ENCODE measurements at places on chromosomes 6 and 20. TPM values are rescaled to one million over a fixed set of nuclear protein-coding genes. Genes with fewer than 3 reads are reported as not detected.

GRCh38 chr6:99017150-99017549 is 69.4 kb upstream of the FBXL4 start:
- no peak overlapping the region for H3K4me3 ChIP-seq
- no peak for DNase-seq
- H3K4me1 ChIP-seq, result no peaks in the 10 kb centered on the region

GRCh38 chr6:46189726-46190125 is 18.9 kb upstream of the ENPP5 start:
- H3K27ac ChIP-seq, result no peak overlapping the region
- H3K4me3 ChIP-seq, result no peak overlapping the region
- no peak for DNase-seq
- H3K27me3 ChIP-seq, result no peaks in the 10 kb centered on the region
- H3K4me1 ChIP-seq, result no peaks in the 10 kb centered on the region

- H3K4me3 ChIP-seq, result peak overlapping the region; percentile 96
- peak; percentile 91 for DNase-seq
- H3K4me1 ChIP-seq, result peaks cover 4% of the 10 kb centered on the region
- no peaks in the 10 kb centered on the region for H3K36me3 ChIP-seq
- peak overlapping the region; percentile 92 for H3K27ac ChIP-seq
- H3K27me3 ChIP-seq, result no peaks in the 10 kb centered on the region
Measured at GRCh38 chr6:157379656-157380457, 1.1 kb upstream of the ZDHHC14 start.

DNA sequence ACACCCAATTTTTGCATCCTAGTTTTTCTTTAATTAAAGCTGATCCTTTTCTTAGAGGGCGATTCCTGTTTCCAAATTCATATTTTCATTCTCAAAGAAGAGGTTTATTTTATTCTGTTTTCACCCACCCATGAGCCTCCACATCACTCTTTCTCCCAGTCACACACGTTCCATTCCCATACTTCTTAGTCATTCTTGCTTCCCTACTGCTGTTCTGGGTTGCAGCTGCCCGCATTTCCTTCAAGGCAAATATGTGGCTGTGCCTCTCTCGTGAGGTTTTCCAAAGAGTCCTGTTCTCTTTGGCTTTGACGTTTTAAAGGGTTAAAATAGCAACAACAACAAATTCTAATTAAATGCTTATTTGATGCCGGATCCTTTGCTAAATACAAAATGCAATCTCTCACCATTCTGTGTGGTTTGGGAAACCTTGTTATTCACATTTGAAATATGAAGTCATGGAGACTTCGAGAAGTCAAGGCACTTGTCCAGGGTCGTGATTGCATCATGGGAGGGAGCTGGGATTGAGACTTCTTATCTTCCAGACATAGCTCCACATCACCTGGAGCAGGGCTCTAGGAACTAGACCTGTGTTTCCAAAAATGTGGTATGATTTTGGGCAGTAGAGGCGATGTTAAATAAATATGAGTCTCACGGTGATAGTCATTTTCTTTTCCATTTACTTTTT is 126.6 kb downstream of the DOK5 start:
- no peak overlapping the region for H3K4me3 ChIP-seq
- H3K4me1 ChIP-seq, result no peaks in the 10 kb centered on the region
- H3K27me3 ChIP-seq, result no peaks in the 10 kb centered on the region
- H3K27ac ChIP-seq, result no peak overlapping the region
- no peak for DNase-seq

GRCh38 chr6:119442776-119443184 is 93.2 kb upstream of the MAN1A1 start:
- no peaks in the 10 kb centered on the region for H3K27me3 ChIP-seq
- H3K4me1 ChIP-seq, result peaks cover 5% of the 10 kb centered on the region
- DNase-seq, result peak; percentile 39
- no peak overlapping the region for H3K27ac ChIP-seq
- no peak overlapping the region for H3K4me3 ChIP-seq

GRCh38 chr20:63005862-63006539 is 763 bp downstream of the BHLHE23 start:
- H3K36me3 ChIP-seq, result no peaks in the 10 kb centered on the region
- peak overlapping the region; percentile 3 for H3K4me3 ChIP-seq
- no peak for DNase-seq
- H3K4me1 ChIP-seq, result peaks cover 28% of the 10 kb centered on the region
- H3K27ac ChIP-seq, result no peak overlapping the region
- H3K27me3 ChIP-seq, result peaks cover 89% of the 10 kb centered on the region

GRCh38 chr6:130632277-130632676 is 194.9 kb upstream of the SMLR1 start:
- H3K4me1 ChIP-seq, result no peaks in the 10 kb centered on the region
- DNase-seq, result no peak
- H3K27me3 ChIP-seq, result no peaks in the 10 kb centered on the region
- no peak overlapping the region for H3K4me3 ChIP-seq
- no peak overlapping the region for H3K27ac ChIP-seq

GRCh38 chr20:689348-689747 is 13.7 kb upstream of the SCRT2 start:
- H3K27ac ChIP-seq, result no peak overlapping the region
- H3K4me1 ChIP-seq, result no peaks in the 10 kb centered on the region
- no peak for DNase-seq
- H3K4me3 ChIP-seq, result no peak overlapping the region
- H3K27me3 ChIP-seq, result no peaks in the 10 kb centered on the region

- no peak overlapping the region for H3K27ac ChIP-seq
- no peaks in the 10 kb centered on the region for H3K4me1 ChIP-seq
- no peak overlapping the region for H3K4me3 ChIP-seq
- H3K36me3 ChIP-seq, result no peaks in the 10 kb centered on the region
- no peak for DNase-seq
Measured at GRCh38 chr6:90701146-90701781, 114.4 kb upstream of the MAP3K7 start.

GRCh38 chr6:29147074-29147473 is 23.6 kb upstream of the OR2J2 start:
- no peak overlapping the region for H3K27ac ChIP-seq
- no peak overlapping the region for H3K4me3 ChIP-seq
- H3K4me1 ChIP-seq, result no peaks in the 10 kb centered on the region
- H3K27me3 ChIP-seq, result no peaks in the 10 kb centered on the region
- no peak for DNase-seq

DNA sequence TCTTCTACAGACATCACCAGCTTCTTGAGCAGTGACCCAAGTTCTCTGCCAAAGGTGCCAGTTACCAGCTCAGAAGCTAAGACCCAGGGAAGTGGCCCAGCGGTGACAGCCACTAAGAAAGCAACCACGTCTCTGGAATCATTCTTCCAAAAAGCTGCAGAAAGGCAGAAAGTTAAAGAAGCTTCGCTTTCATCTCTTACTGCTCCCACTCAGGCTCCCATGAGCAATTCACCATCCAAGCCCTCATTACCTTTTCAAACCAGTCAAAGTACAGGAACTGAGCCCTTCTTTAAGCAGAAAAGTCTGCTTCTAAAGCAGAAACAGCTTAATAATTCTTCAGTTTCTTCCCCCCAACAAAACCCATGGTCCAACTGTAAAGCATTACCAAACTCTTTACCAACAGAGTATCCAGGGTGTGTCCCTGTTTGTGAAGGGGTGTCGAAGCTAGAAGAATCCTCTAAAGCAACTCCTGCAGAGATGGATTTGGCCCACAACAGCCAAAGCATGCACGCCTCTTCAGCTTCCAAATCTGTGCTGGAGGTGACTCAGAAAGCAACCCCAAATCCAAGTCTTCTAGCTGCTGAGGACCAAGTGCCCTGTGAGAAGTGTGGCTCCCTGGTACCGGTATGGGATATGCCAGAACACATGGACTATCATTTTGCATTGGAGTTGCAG is 15.2 kb downstream of the GTPBP2 start:
- no peaks in the 10 kb centered on the region for H3K27me3 ChIP-seq
- H3K36me3 ChIP-seq, result peaks cover 61% of the 10 kb centered on the region
- H3K4me1 ChIP-seq, result no peaks in the 10 kb centered on the region

DNA sequence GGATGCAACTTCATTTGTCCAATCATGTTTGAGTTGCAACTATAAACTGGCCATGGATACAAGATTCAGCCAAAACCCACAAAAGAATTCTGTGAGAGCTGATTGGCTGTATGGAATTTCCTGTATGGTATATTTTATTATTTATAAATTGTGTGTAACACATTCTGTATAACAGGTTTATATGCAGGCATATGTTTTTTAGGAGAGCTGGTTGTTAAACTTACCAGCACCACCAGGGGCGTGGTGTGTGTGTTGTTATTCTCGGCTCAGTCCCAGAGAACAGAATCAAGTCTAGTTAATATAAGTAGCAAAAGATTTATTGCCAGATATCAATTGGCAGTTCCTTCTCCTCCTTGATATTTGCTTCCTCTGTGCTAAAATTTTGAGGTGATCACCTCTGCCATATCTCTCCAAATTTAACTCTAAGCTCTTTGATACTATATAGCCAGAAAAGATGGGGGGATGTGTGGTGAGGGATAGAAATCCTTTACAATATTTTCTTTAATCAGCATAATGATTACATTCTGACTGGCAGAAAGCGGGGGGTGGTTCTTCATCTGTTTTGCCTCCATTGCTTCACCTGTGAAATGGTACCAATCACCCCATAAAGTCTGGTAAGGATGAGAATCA is 22.9 kb downstream of the CNBD2 start:
- no peaks in the 10 kb centered on the region for H3K27me3 ChIP-seq
- DNase-seq, result no peak
- H3K4me3 ChIP-seq, result no peak overlapping the region
- H3K27ac ChIP-seq, result no peak overlapping the region
- peaks cover 3% of the 10 kb centered on the region for H3K4me1 ChIP-seq

- no peaks in the 10 kb centered on the region for H3K4me1 ChIP-seq
- no peak for DNase-seq
- H3K27ac ChIP-seq, result no peak overlapping the region
- H3K36me3 ChIP-seq, result no peaks in the 10 kb centered on the region
- no peaks in the 10 kb centered on the region for H3K27me3 ChIP-seq
Measured at GRCh38 chr6:89858041-89858440, 28.4 kb downstream of the CASP8AP2 start.

GRCh38 chr6:14656649-14657048 is 539.1 kb downstream of the CD83 start:
- DNase-seq, result no peak

DNA sequence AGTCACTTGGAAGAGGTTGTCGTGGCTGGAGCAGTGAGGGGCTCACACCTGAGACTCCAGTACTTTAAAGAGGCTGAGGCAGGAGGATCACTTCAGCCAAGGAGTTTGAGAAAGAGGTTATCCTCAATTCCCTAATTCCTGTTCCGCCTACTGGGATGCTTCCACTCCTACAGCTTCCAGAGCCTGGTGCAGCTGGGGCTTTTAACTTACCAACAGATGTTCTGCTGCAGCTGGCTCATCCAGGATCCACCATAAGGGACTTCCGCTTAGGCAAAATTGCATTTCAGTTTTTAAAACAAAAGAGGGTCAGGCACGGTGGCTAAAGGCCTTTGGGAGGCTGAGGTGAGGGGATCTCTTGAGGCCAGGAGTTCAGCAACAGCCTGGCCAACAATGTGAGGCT is 59.1 kb upstream of the CDYL start:
- no peaks in the 10 kb centered on the region for H3K4me1 ChIP-seq
- no peaks in the 10 kb centered on the region for H3K27me3 ChIP-seq
- no peak overlapping the region for H3K4me3 ChIP-seq
- no peak for DNase-seq
- no peak overlapping the region for H3K27ac ChIP-seq

GRCh38 chr6:52620906-52621190 is 44.0 kb upstream of the TRAM2 start:
- H3K27me3 ChIP-seq, result no peaks in the 10 kb centered on the region
- H3K27ac ChIP-seq, result no peak overlapping the region
- no peak overlapping the region for H3K4me3 ChIP-seq
- H3K36me3 ChIP-seq, result no peaks in the 10 kb centered on the region
- DNase-seq, result no peak
- no peaks in the 10 kb centered on the region for H3K4me1 ChIP-seq

GRCh38 chr20:60250251-60250650 is 292.0 kb downstream of the CDH26 start:
- no peak for DNase-seq
- H3K4me3 ChIP-seq, result no peak overlapping the region
- no peaks in the 10 kb centered on the region for H3K36me3 ChIP-seq
- no peak overlapping the region for H3K27ac ChIP-seq

DNA sequence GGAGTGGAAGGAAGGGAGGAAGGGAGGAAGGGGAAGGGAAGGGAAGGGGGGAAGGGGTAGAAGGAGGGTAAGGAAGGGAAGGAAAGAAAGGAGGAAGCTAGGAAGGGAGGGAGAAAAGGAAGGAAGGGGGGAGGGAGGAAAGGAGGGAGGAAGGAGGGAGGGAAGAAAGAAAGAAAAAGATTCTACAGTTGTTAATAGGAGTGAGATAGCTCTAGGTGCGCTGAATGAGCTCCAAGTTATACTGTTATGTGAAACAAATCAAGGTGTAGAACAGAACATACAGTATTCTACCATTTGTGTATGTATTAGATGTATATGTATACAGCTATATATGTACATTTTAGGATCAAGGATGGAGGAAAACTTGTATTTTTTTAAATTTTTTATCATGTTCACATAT is 167.7 kb downstream of the HACE1 start:
- no peaks in the 10 kb centered on the region for H3K36me3 ChIP-seq
- H3K27ac ChIP-seq, result no peak overlapping the region
- DNase-seq, result no peak

DNA sequence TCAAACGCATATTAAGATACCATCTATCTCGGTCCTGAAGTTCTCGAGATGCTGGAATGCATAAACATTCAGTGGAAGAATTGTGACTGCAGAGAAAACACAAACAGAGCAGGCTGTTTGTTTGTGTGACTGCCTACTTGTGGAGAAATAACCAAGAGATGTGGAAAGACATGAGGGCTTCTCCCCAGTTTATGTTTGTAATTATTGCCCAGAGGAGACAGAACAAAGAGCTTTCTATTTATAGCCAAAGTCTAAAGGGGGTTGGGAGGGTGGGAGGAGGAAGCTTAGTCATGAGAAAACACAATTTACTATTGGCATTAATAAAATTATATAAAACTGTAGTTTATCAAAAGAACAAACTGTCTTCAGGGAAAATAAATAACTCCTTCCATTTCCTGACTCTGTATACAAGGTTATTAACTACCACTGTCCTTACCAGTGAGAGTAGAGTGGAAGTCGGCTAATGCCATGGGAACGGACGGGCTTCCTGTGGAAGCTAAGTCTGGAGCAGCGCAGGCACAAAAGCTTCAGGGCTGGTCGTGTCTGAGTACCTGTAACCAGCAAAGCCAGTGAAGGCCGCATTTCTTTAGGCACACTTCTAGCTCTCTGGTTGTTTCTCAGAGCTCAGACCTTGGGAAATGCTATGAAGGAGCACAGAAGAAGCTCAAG is 200.2 kb upstream of the SUPT3H start:
- H3K4me3 ChIP-seq, result no peak overlapping the region
- H3K36me3 ChIP-seq, result no peaks in the 10 kb centered on the region
- DNase-seq, result no peak
- no peaks in the 10 kb centered on the region for H3K27me3 ChIP-seq
- no peak overlapping the region for H3K27ac ChIP-seq

The C20orf173 gene
- total RNA-seq, result not detected

The CRISP3 gene
- not detected for total RNA-seq

The TINAG gene
- 0.55 TPM for total RNA-seq

The BCAS4 gene
- total RNA-seq, result 5.1 TPM
